ENCODE measurements at places on chromosomes 1 and 21.

DNA sequence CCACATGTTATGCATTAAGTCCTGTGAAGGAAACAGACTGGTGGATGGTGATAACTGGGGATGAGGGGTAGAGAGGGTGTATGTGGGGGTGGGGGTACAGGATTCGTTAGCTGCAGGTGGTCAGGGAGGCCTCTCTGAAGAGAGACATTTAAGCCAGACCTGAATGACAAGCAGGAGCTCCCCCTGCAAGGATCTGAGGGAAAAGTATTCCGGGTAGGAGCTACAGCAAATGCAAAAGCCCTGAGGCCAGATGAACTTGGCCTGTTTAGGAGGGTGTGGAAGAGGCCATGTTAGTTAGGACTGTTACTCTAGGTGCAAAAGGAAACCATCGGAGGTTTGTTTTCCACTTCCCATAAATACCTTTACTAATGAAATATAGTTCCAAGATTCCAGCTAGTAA lies 9.9 kb downstream of the ARHGEF10L start:
- peaks cover 66% of the 10 kb centered on the region for H3K4me1 ChIP-seq
- H3K36me3 ChIP-seq, result peaks cover 18% of the 10 kb centered on the region
- no peak for DNase-seq
- H3K4me3 ChIP-seq, result no peak overlapping the region
- no peak overlapping the region for H3K27ac ChIP-seq
- peaks cover 11% of the 10 kb centered on the region for H3K27me3 ChIP-seq

- H3K4me1 ChIP-seq, result peaks cover 59% of the 10 kb centered on the region
- H3K27me3 ChIP-seq, result no peaks in the 10 kb centered on the region
- no peak for DNase-seq
- H3K36me3 ChIP-seq, result peaks cover 24% of the 10 kb centered on the region
- no peak overlapping the region for H3K27ac ChIP-seq
Measured at GRCh38 chr1:19460535-19461219, 24.7 kb downstream of the CAPZB start.

DNA sequence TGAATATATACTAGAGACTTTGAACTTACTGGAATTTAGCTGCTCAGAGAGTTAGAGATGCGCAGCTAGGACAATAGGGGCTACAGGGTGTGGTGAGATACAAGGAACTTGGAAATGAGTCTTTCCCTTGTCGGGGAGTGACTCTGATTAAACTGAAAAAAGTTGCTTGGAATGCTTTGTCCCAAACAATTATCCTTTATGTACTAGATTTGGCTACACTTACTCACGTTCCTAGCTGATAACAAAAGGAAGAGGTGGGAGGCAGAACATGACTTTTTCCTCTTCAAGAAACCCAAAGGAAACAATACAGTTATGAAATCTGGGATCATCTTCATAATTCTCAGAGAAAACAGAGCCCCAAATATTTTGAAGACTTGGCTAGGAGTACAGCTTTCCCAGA lies 6.9 kb upstream of the CGN start:
- peaks cover 45% of the 10 kb centered on the region for H3K27me3 ChIP-seq
- no peak overlapping the region for H3K4me3 ChIP-seq
- no peak overlapping the region for H3K27ac ChIP-seq
- H3K36me3 ChIP-seq, result no peaks in the 10 kb centered on the region
- DNase-seq, result no peak

- no peak for DNase-seq
- peaks cover 46% of the 10 kb centered on the region for H3K27me3 ChIP-seq
- H3K27ac ChIP-seq, result no peak overlapping the region
- H3K4me3 ChIP-seq, result no peak overlapping the region
- H3K36me3 ChIP-seq, result no peaks in the 10 kb centered on the region
- H3K4me1 ChIP-seq, result peaks cover 6% of the 10 kb centered on the region
Measured at GRCh38 chr1:1948783-1949182, 29.7 kb upstream of the TMEM52 start.

- H3K4me3 ChIP-seq, result no peak overlapping the region
- peaks cover 21% of the 10 kb centered on the region for H3K27me3 ChIP-seq
- no peaks in the 10 kb centered on the region for H3K36me3 ChIP-seq
- H3K4me1 ChIP-seq, result peaks cover 42% of the 10 kb centered on the region
- peak; percentile 85 for DNase-seq
- H3K27ac ChIP-seq, result no peak overlapping the region
Measured at GRCh38 chr1:28882009-28882628, 32.2 kb upstream of the EPB41 start.

DNA sequence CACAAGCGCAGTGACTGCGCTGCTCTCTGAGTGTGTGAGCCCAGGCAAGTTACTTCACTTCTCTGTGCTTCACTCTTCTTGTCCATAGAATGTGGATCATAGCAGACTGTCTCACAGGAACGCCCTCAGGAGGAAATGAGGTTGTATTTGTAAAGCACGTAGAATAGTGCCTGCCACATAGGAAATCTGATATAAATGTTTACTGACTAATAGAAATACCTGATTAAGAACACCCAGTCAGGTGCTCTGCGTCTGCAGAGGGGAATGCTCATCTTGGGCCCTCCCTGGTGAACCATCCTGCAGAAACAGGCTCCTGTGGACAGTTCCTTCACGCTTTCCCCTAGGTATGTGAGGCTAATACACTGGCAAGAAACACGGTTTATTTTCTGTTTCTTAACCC lies 100.3 kb downstream of the BEND5 start:
- no peak overlapping the region for H3K27ac ChIP-seq
- H3K4me3 ChIP-seq, result no peak overlapping the region
- H3K36me3 ChIP-seq, result no peaks in the 10 kb centered on the region
- H3K4me1 ChIP-seq, result peaks cover 11% of the 10 kb centered on the region

GRCh38 chr1:51518586-51519047 lies 449 bp downstream of the EPS15 start:
- peaks cover 31% of the 10 kb centered on the region for H3K4me1 ChIP-seq
- no peaks in the 10 kb centered on the region for H3K27me3 ChIP-seq
- no peaks in the 10 kb centered on the region for H3K36me3 ChIP-seq

- DNase-seq, result no peak
- no peaks in the 10 kb centered on the region for H3K36me3 ChIP-seq
- H3K27ac ChIP-seq, result peak overlapping the region; percentile 96
- H3K4me3 ChIP-seq, result peak overlapping the region; percentile 9
- H3K27me3 ChIP-seq, result no peaks in the 10 kb centered on the region
Measured at GRCh38 chr1:84264961-84265360, 36.5 kb upstream of the SAMD13 start.

DNA sequence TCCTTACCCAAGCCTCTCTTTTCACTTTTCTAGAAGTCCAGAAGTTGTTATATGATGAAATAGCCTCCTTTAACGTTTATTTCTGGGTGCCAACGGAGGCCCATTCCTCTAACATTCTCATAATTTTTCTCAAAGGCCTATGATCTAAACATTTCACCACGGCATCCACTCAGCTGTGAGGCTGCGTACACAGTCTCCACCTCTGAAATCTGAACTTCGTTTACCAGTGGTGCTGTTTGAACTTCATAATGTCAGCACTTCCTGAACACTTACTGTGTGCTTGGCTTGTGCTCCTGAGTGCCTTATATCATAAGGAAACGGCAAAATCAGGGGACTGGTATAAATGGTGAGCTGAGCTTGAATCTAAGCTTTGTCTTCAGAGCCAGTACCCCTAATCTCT lies 12.0 kb upstream of the RBP7 start:
- H3K4me1 ChIP-seq, result peaks cover 5% of the 10 kb centered on the region
- H3K27ac ChIP-seq, result no peak overlapping the region
- H3K27me3 ChIP-seq, result peaks cover 7% of the 10 kb centered on the region
- no peak overlapping the region for H3K4me3 ChIP-seq
- DNase-seq, result no peak
- peaks cover 17% of the 10 kb centered on the region for H3K36me3 ChIP-seq

- no peak for DNase-seq
- no peak overlapping the region for H3K27ac ChIP-seq
- H3K4me3 ChIP-seq, result no peak overlapping the region
- H3K36me3 ChIP-seq, result no peaks in the 10 kb centered on the region
Measured at GRCh38 chr1:76583875-76584477, 283.3 kb upstream of the ST6GALNAC5 start.

DNA sequence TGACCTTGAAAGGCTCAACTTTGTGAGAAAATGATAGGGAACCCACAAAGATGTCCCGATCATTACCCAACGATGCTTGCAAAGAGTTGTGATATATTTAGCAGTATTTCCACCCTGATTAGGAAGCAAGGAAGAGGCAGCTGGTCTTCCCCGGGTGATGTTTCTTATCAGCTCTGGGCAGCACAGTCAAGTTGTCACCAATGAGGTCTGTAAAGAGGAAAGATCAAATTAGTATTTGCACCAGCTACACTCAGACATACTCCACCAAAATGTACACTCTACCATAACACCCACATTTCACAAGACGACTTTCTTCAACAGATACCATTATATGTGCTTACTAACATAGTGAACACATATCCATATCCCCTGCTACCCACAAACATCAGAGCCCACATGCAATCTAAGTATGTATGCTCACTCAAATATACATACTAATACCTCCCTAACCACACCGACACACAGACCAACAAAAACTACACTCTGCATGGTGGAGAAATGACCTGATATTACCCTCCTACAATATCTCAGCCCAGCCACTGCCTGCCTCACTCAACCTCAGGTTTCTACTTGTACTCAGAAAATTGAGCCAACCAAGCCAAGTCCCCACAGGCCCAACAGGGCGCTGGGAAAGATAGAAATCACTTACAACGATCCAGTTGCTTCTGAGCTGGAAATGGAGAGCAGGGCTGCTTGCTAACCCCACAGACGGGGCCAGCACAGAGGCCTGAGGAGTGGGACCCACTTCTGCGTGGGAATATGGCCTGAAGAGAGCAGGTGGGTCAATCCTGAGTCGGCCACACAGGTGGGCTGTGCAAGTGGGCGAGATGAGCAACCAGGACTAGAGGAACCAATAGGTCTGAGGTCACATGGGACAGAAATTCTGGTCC lies 4.6 kb upstream of the BTG2 start:
- DNase-seq, result no peak
- H3K4me1 ChIP-seq, result peaks cover 46% of the 10 kb centered on the region
- H3K36me3 ChIP-seq, result no peaks in the 10 kb centered on the region
- H3K4me3 ChIP-seq, result no peak overlapping the region

DNA sequence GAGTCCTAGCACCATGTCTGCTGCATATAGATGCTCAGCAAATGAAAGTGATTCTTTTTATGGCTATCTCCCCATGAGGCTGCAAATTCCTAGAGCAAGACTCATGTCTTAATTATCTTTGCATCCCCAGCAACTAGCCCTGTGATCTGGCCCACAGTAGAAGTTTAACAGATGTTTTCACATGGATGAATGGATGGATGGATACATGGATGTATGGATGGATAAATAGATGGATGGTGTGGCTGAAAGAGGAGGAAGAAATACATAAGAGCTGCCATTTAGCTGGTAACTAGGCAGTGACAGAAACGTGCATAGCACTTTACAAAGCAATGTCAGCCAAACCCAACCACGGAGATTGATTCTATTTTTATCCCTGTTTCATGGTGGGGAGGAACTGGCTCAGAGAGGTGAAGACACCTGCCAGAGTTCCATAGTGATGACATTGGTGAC lies 32.7 kb upstream of the ZBTB40 start:
- H3K36me3 ChIP-seq, result no peaks in the 10 kb centered on the region
- peaks cover 60% of the 10 kb centered on the region for H3K27me3 ChIP-seq
- peaks cover 27% of the 10 kb centered on the region for H3K4me1 ChIP-seq
- DNase-seq, result no peak
- no peak overlapping the region for H3K27ac ChIP-seq

GRCh38 chr1:24644100-24644384 lies 940 bp downstream of the SRRM1 start:
- H3K4me3 ChIP-seq, result peak overlapping the region; percentile 97
- H3K27ac ChIP-seq, result peak overlapping the region; percentile 91
- no peaks in the 10 kb centered on the region for H3K27me3 ChIP-seq
- H3K4me1 ChIP-seq, result peaks cover 37% of the 10 kb centered on the region
- H3K36me3 ChIP-seq, result peaks cover 39% of the 10 kb centered on the region

DNA sequence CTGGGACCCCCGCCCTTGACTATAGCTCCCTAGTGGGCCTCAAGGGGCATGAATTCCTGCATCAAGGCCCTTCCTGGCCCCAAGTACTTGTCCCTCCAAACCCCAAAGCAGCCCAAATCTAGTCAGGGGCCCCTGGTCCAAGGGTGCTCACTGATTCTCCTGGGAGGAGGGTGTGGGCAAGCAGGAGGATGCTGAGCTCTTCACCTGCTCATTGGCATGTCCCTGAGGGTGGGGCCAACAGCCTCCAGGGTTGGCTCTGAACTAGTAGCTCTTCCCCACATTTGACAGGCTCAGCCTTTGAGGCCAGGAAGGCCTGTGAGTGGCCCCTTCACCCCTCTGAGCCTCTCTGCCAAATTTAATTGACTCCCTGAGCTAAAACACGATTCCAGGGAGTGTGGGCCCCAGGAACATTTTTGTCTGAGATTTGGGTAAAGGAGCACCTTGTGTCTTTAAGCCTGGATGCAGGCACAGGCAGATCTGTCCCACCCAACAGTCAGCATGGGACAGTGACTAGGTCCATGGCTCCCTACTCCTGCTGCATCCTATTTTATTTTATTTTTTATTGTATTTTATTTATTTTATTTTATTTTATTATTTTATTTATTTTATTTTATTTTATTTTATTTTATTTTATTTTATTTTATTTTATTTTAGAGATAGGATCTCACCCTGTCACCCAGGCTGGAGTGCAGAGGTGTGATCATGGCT lies 11.0 kb upstream of the WNT9A start:
- no peaks in the 10 kb centered on the region for H3K36me3 ChIP-seq
- DNase-seq, result no peak
- H3K4me1 ChIP-seq, result peaks cover 18% of the 10 kb centered on the region
- H3K27me3 ChIP-seq, result peaks cover 33% of the 10 kb centered on the region

GRCh38 chr1:26500488-26501175 lies 28.4 kb downstream of the HMGN2 start:
- peaks cover 4% of the 10 kb centered on the region for H3K4me1 ChIP-seq
- H3K4me3 ChIP-seq, result peak overlapping the region; percentile 85
- peaks cover 4% of the 10 kb centered on the region for H3K27me3 ChIP-seq

GRCh38 chr1:31409946-31410858 lies 2.8 kb upstream of the SERINC2 start:
- no peak overlapping the region for H3K27ac ChIP-seq
- DNase-seq, result no peak
- no peak overlapping the region for H3K4me3 ChIP-seq
- peaks cover 21% of the 10 kb centered on the region for H3K4me1 ChIP-seq

- H3K4me1 ChIP-seq, result no peaks in the 10 kb centered on the region
- H3K36me3 ChIP-seq, result no peaks in the 10 kb centered on the region
- no peak for DNase-seq
- H3K4me3 ChIP-seq, result no peak overlapping the region
Measured at GRCh38 chr1:34779526-34779925, 1.5 kb upstream of the GJB3 start.

DNA sequence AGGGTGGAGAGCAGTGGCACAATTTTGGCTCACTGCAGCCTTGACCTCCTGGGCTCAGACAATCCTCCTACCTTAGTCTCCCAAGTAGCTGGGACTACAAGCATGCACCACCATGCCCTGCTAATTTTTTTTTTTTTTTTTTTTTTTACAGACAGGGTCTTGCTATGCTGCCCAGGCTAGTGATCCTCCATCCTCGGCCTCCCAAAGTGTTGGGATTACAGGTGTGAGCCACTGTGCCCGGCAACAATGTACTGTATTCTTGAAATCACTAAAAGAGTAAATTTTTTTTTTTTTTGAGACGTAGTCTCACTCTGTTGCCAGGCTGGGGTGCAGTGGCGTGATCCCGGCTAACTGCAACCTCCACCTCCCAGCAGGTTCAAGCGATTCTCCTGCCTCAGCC lies 117.5 kb downstream of the SMYD2 start:
- H3K27me3 ChIP-seq, result no peaks in the 10 kb centered on the region
- no peak overlapping the region for H3K4me3 ChIP-seq
- H3K36me3 ChIP-seq, result peaks cover 85% of the 10 kb centered on the region
- H3K27ac ChIP-seq, result no peak overlapping the region

- H3K36me3 ChIP-seq, result no peaks in the 10 kb centered on the region
- peaks cover 8% of the 10 kb centered on the region for H3K4me1 ChIP-seq
- H3K27me3 ChIP-seq, result no peaks in the 10 kb centered on the region
- DNase-seq, result no peak
- no peak overlapping the region for H3K27ac ChIP-seq
Measured at GRCh38 chr1:64121766-64122385, 81.5 kb upstream of the UBE2U start.

Data from nephron progenitor cell (in vitro differentiated cells).